Activated effector memory CD4-positive, alpha-beta T cell treated with Interleukin-2 at 50 U/mL for 16 hours (primary cell): ENCODE measurements at places on chromosomes 3 and 15.

DNA sequence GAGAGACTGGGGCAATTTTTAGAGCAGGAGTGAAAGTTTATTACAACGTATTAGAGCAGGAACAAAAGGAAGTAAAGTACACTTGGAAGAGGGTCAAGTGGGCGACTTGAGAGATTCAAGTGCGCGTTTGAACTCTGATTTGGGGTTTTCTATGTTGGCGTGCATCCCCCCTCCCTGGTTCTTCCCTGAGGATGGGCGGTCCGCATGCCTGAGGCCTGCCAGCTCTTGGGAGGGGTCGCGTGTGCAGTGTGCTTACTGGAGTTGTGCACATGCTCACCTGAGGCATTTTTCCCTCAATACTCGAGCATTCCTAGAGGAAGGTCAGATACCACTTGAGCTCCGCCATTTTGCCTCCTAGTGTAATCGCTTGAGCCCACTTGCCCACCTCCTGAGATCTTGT is 10.4 kb upstream of the CHAC1 start:
- DNase-seq: no peak

GRCh38 chr3:107969994-107970819 is 120.6 kb downstream of the CD47 start:
- DNase-seq: no peak

DNA sequence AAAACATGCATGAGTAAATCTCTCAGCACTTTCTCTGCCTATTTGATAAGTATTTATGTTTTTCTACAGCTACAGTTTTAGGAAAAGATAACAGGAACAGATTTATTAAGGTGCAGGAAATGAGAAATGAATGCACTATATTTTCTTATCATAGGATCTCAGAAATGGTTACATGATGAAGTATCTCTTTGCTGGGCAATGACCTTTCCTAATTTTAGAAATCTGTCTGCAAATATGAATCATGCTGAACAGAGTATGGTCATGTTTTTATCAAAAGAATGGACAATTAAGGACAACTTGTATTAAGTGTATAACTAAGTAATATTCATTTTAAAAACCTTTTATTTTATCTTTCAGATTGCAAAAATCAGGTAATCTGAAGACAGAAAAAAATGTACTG is 53.8 kb upstream of the SPPL2A start:
- no peak for DNase-seq

- no peak for DNase-seq
These were observed 896.8 kb downstream of the ROBO1 start for GRCh38 chr3:78871048-78871447.

DNA sequence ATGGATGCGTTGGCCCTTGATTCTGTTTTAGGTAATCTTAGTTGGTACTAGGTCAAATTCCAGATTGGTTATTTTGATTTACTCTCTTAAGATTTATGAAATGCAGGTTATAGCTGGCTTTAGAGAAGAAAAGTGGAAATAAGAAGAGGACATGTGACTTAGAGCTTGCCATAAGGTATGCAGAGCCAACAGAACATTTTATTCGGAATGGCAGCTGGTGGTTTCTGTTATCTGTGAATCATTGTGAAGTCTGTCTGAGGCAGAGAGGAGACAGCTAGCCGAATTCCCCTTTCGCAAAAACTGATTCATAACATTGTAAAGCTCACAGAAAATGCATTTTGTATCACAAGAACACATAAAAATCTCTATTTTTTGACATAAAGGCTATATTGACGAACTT is 82.1 kb downstream of the FILIP1L start:
- DNase-seq: no peak
